ENCODE measurements at places on chromosomes 6 and 20.

DNA sequence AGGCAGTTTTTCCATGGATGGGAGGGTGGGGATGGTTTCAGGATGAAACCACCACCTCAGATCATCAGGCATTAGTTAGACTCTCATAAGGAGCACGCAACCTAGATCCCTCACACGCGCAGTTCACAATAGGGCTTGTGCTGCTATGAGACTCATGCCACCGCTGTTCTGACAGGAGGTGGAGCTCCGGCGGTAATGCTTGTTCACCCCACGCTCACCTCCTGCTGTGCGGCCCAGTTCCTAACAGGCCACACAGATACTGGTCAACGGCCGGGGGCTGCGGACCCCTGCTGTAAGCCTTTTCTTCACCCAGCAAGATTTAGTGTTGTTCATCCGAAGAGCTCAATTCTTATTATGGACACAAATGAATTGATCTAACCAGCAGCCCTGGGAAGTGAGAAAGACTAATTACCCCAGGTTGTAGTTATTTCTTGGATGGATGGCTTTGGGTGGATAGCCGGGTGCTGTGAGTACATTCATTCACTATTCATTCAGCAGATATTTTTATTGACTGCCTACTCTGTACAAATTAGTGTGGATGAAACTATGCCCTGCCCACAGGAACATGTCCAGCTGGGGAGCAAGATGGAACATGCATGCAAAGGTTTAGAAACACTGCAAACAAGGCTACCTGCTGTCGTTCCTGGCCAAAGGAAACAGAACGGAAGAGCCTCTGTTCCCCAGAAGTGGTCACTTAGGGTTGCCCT, 57.2 kb downstream of the RIOK1 start:
- DNase-seq: no peak

DNA sequence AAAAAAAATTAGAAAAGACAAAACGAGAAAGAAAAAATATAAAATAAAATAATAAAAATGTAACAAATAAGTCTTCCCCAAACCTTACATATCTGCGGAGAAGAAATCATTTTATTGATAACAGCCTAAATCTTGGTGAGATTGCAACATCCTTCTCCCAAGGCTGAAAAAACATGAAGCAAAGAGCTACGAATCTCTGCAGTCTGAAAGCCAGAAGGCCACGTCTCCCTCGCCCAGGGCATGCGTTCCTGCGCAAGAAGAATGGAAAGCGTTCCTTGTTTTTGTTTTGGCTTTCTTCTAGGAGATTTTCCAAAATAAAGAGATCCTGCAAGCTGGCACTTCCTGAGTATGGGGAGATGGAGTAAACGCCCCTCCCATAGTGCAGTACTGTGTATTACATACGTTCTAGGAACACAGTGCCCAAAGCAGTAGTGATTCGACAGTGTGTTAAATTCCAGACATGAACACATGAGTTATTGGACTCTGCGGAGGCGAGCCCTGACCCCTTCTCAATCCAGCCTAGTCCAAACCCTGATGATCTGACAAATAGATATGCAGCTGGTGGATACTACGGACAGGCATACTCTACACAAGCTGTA, 126.7 kb upstream of the RREB1 start:
- DNase-seq: no peak

- no peak for DNase-seq
These were observed 122.3 kb upstream of the AFDN start for GRCh38 chr6:167704396-167704901.

DNA sequence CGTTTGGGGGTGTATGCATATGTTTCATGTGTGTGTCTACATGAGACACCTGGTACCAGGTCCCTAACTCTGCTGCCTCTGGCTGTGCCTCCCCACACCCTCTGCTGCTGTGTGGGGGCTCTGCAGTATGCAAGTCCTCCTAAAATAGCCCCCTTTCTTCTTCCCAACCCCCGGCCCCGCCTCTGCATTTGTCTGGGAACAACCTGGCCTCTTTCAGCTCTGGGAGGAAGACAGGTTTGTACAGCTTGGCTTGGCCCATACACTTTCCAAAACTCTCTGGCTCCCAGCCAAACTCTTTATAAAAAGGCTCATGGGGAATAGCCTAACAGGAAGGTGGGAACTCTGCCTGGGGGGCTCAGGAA, 27.1 kb upstream of the EMILIN3 start:
- DNase-seq: no peak

GRCh38 chr20:44496976-44497375, 21.3 kb downstream of the TTPAL start:
- peak; percentile 94 for DNase-seq

- peak; percentile 8 for DNase-seq
These were observed 394 bp downstream of the MYB start for GRCh38 chr6:135181333-135182070.

DNA sequence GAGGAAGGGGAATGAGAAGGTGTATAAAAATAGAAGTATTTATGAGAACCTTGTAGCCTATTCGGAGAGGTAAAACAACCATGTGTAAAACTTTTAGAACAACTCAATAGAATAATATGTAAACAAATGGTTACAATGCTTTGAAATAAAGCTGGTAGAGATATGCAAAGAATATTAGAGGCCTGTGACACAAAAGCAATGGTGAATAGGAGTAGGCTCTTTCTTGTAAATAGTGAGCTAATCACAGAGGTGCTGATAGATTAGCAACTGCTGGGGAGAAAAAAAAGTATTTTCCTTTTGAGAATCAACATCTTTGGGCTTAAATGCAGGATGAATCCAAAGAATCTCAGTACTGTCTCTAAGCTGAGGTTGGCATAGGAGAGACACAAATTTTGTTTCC, 7.0 kb downstream of the TMEM200A start:
- DNase-seq: no peak

Measured in kidney tubule cell (primary cell).